Stimulated activated CD4-positive, alpha-beta T cell treated with anti-CD3 and anti-CD28 coated beads, Interleukin-12 subunit alpha, Interleukin-12 subunit beta, amount 100 ng/mL, for 24 hours (primary cell): ENCODE measurements at places on chromosomes 7 and 10.

GRCh38 chr7:44141221-44141850 lies at the start of gene MYL7:
MYL7 (minus strand) TSS chr7:44141332; CDS start chr7:44141305, 27 bp downstream.
- DNase-seq = no peak

DNA sequence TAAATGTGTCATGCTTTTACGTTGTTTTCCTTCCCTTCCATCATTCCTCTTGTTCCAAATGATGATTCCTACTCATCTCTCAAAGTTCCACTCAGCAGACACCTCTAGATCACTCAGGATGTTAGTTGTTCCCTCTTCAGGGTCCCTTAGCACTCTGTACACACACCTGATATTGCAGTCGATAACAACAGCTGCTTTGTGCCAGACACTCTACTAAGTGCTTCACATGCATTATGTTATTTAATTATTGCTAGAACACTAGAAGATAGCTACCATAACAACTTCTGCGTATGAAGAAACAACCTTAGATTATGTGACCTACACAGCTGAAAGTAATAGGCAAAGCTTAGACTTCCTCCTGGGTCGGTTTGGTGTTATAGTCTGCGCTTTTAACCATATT lies 29.6 kb downstream of the PCBD1 start:
- no peak for DNase-seq

- no peak for DNase-seq
Observed at GRCh38 chr7:21497072-21497471, 45.8 kb upstream of the DNAH11 start.

- no peak for DNase-seq
Observed at GRCh38 chr10:22581461-22581860, 132.9 kb downstream of the PIP4K2A start.

- DNase-seq = no peak
Observed at GRCh38 chr10:119350502-119351097, 143.2 kb downstream of the GRK5 start.

- no peak for DNase-seq
Observed at GRCh38 chr10:21661935-21662334, 127.9 kb downstream of the MLLT10 start.

- peak; percentile 69 for DNase-seq
Observed at GRCh38 chr7:104943502-104944343, 70.3 kb upstream of the KMT2E start.
